ENCODE measurements at places on chromosomes 5 and 9.

DNA sequence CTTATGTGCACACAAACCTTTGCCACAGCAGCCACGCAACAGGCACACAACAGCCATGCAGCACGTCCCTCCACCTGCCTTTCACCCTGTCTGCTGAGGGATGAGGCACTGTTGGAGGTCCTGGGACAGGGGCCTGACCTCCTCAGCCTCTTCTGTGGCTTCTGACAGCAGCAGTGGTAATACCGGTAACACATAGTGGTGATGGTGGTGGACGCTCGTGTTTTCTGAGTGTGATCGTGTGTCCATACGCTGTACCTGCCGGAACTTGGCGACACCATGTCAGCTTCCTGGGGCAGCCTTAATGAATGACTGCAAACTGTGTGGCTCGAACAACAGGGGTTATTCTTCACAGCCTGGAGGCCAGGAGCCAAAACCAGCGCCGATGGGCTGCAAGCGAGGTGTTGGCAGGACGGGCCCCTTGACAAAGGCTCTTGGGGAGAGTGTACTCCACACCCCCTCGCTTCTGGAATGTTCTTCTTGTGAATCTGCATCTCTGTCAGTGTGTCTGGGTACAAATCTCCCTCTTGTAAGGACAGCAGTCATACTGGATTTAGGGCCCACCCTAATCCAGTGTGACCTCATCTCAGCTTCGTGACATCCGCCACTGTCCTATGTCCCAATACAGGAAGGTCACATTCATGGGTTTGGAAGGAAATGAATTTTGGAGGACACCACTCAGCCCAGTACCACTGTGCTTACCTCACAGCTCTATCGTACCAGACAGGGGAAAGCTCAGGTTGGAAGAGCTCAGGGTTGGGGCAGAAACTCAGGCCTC, 55.3 kb upstream of the EXOC3 start:
- DNase-seq: no peak

GRCh38 chr5:175226506-175226905, 217.5 kb downstream of the DRD1 start:
- DNase-seq: no peak

- no peak for DNase-seq
Observed at GRCh38 chr5:33441241-33442177, 744 bp downstream of the TARS1 start.

GRCh38 chr5:54717870-54718269, 200.3 kb downstream of the SNX18 start:
- no peak for DNase-seq

GRCh38 chr5:171634511-171634910, 151.1 kb upstream of the SMIM23 start:
- DNase-seq: no peak

DNA sequence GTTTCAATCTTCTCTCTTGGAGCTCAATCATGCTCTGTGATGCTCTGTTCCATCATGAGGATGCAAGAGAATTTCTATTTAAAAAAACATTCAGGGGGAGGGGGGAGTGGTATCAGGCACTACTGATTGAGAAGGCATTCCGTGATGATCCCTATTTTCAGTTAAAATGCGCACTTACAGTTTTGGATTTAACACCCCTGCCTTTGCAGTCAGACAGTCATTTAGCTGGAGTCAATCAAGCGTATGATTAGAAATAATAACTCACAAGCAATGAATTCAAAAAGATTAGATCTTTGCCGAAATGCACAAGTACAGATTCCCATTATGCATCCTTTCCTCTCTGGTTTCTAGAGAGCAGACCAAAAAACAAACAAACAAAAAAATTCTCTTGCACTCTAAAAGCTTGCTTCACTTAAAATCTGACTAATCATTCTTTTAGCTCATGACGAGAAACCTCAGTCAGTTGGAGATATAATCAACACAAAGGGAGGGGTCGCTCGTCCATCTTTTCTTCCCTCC, 55.4 kb downstream of the EFNA5 start:
- DNase-seq: no peak

DNA sequence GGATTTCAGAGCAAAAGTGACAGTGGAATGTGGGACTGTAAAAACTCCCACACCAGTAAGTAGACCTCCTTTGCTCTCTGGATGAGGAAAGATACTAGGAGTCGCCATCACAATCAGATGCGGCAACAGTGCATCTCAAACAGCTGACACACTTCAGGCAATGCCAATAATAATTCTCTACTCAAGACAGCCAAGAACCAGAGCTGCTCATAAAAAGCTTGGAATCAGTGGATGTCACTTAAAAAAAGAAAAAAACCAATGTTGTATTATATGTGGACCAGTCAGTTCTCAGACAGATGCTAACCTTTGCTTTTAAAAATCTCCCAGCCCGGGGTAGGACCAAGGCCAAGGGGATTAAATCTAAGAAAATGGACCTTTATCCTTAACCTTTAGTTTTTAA, 185.0 kb downstream of the GNA14 start:
- no peak for DNase-seq

GRCh38 chr9:96232164-96232538, 69.8 kb downstream of the HSD17B3 start:
- DNase-seq: no peak

GRCh38 chr5:174288439-174288838, 242.9 kb downstream of the NSG2 start:
- no peak for DNase-seq

GRCh38 chr5:123665822-123666371, 153.9 kb downstream of the CSNK1G3 start:
- no peak for DNase-seq

DNA sequence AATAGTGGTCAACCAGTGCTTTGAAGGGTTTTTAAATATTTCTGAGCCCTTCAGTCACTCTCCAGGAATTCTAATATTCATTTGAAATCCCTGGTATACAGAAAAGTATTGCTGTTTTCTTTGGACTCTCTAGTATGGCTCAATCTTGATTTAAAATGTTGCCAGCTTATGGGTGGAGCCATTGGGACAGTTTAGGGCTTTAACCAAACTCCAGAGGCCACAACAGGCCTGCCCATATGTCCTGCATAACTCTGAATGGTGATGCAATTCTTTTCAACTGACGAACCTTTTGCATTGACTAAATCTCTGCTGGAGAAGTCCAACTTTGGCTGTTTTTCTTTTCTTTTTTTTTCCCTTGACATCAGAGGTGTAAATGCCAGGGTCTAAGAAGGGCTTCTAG, 10.3 kb upstream of the ANKHD1 start:
- DNase-seq: no peak

- DNase-seq: no peak
Observed at GRCh38 chr5:133460172-133460758, 152.1 kb downstream of the FSTL4 start.

DNA sequence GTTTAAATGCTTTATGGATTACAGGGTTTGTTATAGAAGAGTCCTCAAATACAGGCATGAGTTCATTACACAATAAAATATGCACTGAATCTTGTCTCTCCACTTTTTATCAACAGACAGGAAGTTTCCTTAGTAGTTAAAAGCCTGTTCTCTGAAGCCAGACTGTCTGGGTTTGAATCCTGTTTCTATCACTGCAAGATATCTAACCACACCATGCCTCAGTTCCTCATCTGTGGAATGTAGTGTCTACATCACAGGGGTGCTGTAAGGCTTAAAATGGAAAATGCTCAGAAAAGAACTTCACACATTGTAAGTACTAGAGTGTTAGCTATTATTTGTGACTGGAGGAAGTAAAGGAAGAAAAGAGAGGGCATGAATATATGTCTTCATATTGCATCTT, 9.3 kb downstream of the LIX1 start:
- no peak for DNase-seq

GRCh38 chr9:75892216-75892911, 1.9 kb downstream of the PCSK5 start:
- DNase-seq: no peak

GRCh38 chr5:147290261-147290660, 55.4 kb downstream of the STK32A start:
- DNase-seq: no peak

DNA sequence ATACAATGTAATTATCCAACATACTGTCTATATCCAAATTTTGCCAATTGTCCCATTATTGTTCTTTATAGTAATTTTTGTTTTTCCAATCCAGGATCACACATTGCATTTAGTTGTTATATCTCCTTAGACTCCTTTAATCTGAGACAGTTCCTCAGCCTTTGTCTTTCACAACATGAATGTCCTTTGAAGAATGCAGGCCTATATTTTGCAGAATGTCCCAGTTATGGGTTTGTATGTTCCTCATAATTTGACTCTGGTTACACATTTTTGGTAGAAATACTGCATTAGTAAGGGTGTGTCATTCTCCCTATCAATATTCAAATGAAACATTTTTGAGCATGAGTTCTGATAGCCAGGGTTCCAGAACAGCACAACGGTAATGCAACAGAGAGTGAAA, 6.7 kb downstream of the CD180 start:
- no peak for DNase-seq

DNA sequence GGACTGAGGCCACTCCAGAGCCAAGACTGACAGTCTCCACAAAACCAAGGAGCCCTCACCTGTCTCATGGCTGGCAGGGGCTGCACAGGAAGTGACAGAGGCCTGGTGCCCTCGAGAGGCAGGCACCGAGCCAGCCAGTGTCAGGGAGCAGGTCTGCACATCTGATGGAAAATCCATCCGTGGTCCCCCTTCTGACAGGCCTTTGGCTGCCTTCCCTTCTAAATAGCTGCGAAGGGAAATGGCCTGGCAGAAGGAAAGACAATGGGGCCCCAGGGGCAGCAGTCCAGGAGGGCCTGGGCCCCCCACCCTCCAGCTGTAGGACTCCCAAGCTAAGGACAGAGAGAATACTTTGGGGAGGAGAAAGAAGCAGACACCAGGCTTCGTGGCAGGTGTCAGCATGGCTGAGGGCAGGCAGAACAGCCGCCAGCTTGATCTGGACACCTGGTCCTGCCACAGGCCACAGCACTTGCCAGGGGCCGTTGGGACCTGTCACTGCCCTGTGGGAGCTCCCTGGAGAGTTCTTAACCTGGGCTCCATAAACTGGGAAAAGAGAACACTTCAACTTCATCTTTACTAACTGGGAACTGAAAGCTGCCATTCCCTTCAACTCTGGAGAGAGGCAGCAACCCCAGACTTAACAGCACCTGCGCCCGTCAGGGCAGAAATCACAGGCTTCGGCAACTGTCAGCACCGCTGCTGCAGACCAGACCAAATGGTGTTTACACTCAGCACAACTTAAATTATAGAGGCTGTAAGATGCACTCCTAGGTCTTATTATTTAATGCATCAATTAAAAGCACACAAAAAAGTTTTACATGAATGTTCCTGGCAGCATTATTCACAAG, 22.0 kb downstream of the ADAMTS2 start:
- no peak for DNase-seq

- peak; percentile 6 for DNase-seq
Observed at GRCh38 chr5:154384480-154385235, 61.1 kb upstream of the SAP30L start.

DNA sequence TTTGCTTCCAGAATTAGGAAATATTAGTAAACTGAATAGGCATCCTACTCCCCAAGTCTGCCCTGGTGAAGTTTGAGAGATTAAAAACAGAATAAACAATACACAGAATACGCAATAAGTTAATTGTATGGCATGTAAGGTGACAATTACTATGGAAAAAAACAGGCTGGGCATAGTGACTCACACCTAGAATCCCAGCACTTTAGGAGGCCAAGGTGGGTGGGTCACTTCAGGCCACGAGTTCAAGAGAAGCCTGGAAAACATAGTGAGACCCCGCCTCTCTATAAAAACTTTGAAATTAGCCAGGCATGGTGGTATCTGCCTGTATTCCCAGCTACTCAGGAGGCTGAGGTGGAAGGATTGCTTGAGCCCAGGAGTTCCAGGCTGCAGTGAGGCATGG, 64.2 kb upstream of the SUSD1 start:
- no peak for DNase-seq

- DNase-seq: no peak
Observed at GRCh38 chr5:111859533-111860270, 102.7 kb upstream of the NREP start.

DNA sequence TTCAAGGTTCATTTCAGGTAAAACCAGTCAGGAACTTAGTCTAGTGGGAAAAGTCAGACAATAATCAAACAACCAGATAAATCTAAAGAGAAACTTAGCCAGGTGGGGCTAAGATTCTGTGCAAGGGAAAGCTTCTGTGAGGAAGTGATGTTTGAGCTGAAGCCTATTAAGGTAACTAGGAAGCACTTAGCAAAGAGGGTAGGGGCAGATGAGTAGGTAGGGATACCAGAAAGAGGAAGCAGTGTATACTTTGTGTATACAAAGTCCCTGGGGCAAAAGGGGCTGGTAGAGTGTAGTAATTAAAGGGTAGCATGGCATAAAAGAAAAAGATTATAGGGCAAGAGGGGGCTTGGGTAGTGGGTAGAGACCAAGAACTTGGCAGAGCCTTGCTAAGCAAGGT, 3.6 kb upstream of the SPATA24 start:
- no peak for DNase-seq

- DNase-seq: no peak
Observed at GRCh38 chr5:50547303-50547702, 106.2 kb upstream of the EMB start.

DNA sequence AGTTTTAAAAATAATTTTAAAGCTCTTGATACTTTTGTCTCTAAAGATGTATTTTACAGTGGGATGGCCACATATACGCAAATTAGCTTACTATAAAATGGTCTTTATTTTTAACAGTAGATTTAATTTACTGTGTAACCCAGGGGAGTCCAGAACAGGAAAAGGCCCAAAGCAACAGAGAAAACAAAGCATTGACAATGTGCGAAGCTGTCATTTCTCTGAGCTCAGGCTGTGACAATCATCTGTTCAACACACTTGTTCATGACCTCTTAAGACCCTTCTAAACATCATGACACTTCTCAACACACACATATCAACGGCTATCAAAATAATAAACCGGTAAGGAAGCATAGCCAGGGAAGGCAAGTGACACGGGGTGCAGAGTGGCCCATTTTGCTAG, 499.6 kb upstream of the MPDZ start:
- DNase-seq: no peak

GRCh38 chr9:77916410-77916819, 115.2 kb downstream of the GNAQ start:
- no peak for DNase-seq

- no peak for DNase-seq
Observed at GRCh38 chr9:77843076-77843870, 188.3 kb downstream of the GNAQ start.

- DNase-seq: no peak
Observed at GRCh38 chr9:78453450-78453849, 156.5 kb downstream of the PSAT1 start.

DNA sequence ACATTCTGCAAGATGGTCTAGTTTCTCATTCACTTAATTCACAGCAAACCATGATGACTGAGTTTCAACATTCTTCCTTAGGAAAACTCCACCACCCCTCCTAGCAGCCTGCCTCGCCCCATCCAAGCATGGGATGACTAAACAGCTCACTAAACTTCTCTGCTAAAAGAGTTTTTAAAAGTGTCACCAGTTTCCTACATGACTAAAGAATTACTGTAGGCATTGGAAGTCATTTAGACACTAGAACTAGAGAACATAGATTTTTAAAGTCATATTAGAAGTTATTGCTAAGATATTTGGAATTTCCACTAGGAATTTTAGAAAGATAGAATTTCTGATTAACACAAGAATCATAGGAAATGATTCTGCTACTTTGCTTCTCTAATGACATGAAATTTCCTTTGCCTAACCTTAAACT, 5.5 kb upstream of the ESM1 start:
- DNase-seq: no peak

- DNase-seq: no peak
Observed at GRCh38 chr5:143782588-143783386, 29.2 kb upstream of the HMHB1 start.
